ENCODE measurements at places on chromosomes 3 and 15.

- DNase-seq, result no peak
Measured at GRCh38 chr15:74835312-74835823, 7.6 kb downstream of the ULK3 start.

GRCh38 chr3:15266510-15267376, 60.7 kb downstream of the CAPN7 start:
- no peak for DNase-seq

GRCh38 chr15:75869446-75869845, 26.2 kb downstream of the UBE2Q2 start:
- no peak for DNase-seq

- DNase-seq, result no peak
Measured at GRCh38 chr3:141714671-141715070, 23.4 kb upstream of the RNF7 start.

DNA sequence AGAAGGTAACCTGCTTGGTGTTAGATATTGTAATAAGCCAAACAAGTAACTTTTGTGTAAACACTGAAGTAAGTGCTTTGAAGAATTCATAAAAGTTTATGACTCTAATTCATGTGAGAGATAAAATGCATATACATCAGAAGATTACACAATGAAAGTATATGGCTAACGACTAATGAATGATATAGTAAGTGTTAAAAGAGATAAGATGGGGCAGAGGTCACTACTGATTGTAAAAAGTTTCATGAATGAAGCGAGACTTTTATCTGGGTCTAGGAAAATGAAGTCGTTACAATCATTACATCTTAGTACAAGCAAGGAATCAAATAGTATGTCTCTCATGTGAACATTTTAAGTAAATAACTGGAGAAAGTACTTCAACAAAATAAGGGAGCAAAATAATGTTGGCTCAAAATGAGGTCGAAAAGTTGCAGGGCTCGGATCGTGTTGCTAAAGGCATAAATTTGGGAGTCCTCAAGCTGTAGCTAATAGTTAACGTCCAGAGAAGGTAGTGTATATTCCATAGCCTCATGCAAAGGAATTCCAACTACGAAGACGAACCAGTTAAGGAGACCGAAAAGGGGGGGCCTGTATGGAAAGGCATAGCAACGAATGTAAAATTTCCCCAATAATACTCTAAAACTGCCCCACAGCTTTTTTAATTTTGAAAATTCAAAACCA, 984 bp upstream of the DUT start:
- DNase-seq, result no peak

- no peak for DNase-seq
Measured at GRCh38 chr3:173584838-173585831, 187.6 kb downstream of the NLGN1 start.

- DNase-seq, result peak; percentile 11
Measured at GRCh38 chr3:12471241-12471640, 13.0 kb upstream of the TSEN2 start.

- DNase-seq, result no peak
Measured at GRCh38 chr3:30670292-30670691, 63.9 kb downstream of the TGFBR2 start.

- no peak for DNase-seq
Measured at GRCh38 chr3:167941234-167941995, 154.3 kb downstream of the GOLIM4 start.

DNA sequence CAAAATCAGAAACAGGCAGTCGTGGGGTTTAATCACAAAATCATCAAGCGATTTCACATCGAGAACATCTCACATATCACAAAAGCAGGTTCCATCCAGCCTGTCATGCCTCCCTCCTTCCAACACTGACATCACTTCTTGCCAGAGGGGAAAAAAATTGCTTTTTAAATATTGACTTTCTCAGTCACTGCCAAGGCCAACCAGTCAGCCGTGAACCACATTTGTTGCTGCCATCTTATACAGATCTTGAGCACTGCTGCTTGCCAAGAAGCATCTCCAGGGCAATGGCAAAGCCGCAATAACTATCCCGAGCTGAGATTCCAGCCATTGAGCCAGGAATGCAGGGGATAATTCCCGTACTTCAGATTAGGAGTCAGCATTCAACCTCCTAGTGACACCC, 174.6 kb downstream of the ANXA2 start:
- DNase-seq, result no peak

GRCh38 chr3:14145670-14146380, 21.0 kb downstream of the TMEM43 start:
- DNase-seq, result no peak

DNA sequence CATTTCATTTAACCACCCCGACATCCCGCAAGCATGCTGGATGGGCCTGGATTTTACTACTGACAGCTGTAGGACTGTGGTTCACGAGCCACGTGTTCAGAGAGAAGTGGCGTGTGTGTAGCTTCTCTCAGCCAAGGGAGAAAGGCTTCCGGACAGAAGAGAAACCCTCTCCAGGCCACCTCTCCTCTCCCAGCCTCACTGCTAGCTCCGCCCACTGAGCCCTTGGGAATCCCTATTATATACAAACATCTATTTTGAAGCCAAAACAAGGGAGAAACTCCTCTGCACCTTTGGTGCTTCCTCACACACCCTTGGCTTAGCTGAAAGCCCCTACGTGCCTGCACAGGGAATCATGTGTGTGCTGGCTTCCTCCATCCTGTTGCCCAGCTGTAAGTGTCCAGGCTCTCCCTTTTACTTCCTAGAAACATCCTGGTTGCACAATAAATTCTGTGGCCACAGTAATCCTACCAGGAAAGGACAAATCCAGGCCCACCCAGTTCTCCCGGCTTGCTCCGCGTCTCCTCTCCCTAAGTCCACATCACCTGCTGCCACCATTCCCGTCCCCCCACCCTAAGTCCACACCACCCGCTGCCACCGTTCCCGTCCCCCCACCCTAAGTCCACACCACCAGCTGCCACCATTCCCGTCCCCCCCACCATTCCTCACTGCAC, 30.5 kb downstream of the PCSK6 start:
- no peak for DNase-seq

GRCh38 chr15:41022487-41023090, 69.3 kb downstream of the CHAC1 start:
- peak; percentile 2 for DNase-seq

- DNase-seq, result no peak
Measured at GRCh38 chr3:25817107-25817506, 27.2 kb downstream of the OXSM start.

DNA sequence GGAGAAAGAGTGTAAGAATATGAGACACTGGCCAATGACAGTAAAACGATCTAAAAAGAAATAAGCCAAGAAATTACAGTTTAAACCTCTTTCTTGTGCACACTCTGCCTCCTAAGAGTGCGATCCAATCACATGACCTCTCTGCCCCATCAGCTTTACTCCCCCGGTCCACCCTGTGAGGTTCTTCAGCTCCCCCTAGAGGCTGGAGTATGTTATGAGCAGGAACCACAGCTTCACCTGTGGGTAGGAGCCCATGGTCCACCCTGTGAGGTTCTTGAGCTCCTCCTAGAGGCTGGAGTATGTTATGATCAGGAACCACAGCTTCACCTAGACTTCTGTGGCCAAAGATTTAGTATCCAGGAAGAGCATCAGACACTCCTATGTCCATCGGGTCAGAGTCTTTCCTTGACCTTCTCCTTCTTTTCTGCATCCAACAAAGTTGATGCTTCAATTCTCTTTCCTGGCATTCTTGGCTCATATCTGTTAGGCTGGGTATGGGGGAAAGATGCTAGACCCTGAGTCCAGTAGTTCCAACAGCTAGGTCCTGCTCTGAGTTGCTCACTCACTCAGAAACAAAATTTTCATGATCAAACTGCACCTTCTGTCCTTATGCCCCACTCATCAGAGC, 164.0 kb downstream of the MINAR1 start:
- no peak for DNase-seq
